Stimulated activated CD4-positive, alpha-beta T cell treated with anti-CD3 and anti-CD28 coated beads, Interleukin-4, amount 100 ng/mL, for 48 hours (primary cell): ENCODE measurements at places on chromosomes 16 and 17.

- no peak for DNase-seq
Observed at GRCh38 chr16:5393070-5393469, 295.5 kb upstream of the EEF2KMT start.

- no peak for DNase-seq
Observed at GRCh38 chr16:83449861-83450260, 357.9 kb upstream of the HSBP1 start.

DNA sequence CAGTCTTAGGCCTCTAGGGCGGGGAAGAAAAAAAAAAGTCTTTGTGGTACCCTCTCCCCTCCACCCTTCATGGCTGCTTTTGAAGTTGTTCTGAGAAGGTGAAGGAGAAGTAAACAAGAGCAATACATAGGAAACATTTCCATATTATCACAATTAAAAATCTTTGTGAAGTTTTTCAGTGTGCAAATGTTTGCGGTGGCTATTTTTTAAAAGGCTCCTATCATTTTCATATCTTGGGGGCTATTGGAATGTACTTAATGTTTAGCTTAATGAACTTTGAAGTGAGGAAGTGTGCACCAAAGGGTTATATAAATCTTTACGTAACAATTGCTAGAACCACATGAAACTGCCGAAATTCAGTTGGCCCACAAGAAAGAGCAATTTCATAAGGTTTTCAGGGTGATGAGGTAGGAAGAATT lies 7.6 kb downstream of the NOL11 start:
- no peak for DNase-seq

- no peak for DNase-seq
Observed at GRCh38 chr16:58658796-58659211, 25.8 kb downstream of the SLC38A7 start.

- DNase-seq, result no peak
Observed at GRCh38 chr17:4710693-4711634, 532 bp downstream of the ARRB2 start.
